ENCODE measurements at places on chromosomes 16 and 17.

- no peak for DNase-seq
Measured at GRCh38 chr17:74964988-74965622, 7.5 kb downstream of the HID1 start.

GRCh38 chr17:45403906-45404490 lies 28.7 kb downstream of the ARHGAP27 start:
- DNase-seq, result no peak

DNA sequence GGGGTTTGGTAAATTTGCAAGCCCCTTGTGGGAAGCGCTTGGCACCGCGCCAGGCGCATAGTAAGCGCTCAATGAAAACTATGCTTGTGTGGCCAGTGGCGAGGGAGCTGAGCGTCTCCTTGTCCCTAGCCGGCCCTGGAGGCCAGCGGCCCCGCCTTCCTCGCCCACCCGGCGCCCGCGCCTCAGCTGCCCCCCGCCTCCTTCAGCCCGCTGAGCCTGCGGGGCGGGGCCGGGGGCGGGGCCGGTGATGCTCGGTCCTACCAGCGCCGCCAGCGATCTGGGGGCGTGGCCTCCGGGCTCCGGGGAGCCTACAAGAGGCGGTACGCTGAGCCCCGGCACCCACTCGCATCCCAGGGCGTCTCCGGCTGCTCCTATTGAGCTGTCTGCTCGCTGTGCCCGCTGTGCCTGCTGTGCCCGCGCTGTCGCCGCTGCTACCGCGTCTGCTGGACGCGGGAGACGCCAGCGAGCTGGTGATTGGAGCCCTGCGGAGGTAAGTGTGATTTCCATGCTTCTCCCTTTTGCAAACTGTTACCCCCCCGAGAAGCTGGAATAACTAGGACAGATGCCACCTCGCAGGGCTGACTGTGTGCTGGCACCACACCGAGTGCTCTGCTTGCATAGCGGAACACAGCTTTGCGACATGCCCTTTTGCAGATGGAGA lies at the start of gene CRISPLD2:
Gene CRISPLD2 (plus strand): TSS at position 342 of the 661 bp plus-strand sequence. CDS start 18,511 bp downstream, outside the sequence.
- DNase-seq, result peak; percentile 90

- DNase-seq, result peak; percentile 27
Measured at GRCh38 chr16:59635674-59636073, 901.6 kb upstream of the GOT2 start.
